ENCODE measurements at places on chromosomes 2 and 18. TPM values are rescaled to one million over a fixed set of nuclear protein-coding genes. Genes with fewer than 3 reads are reported as not detected.

The OSBPL6 gene
- total RNA-seq: 3.4 TPM

The CSRNP3 gene
- total RNA-seq: 1.7 TPM

The PAX3 gene
- total RNA-seq: not detected

The EFHD1 gene
- total RNA-seq: 0.45 TPM

The RTP5 gene
- total RNA-seq: not detected

The FAM237A gene
- not detected for total RNA-seq

The PTPN4 gene
- total RNA-seq: 17.5 TPM

The GAREM1 gene
- 2.2 TPM for total RNA-seq

The TFCP2L1 gene
- under 0.01 TPM for total RNA-seq

The IGFBP5 gene
- 13.7 TPM for total RNA-seq

The CFC1 gene
- not detected for total RNA-seq

The ANO7 gene
- 0.30 TPM for total RNA-seq

The PJVK gene
- 0.84 TPM for total RNA-seq

The APLF gene
- 2.2 TPM for total RNA-seq

The FBXO11 gene
- 17.5 TPM for total RNA-seq

The NAPG gene
- 18.3 TPM for total RNA-seq

The ANKRD30B gene
- total RNA-seq: not detected

The CD28 gene
- total RNA-seq: not detected

The PAIP2B gene
- 0.67 TPM for total RNA-seq

The LRRTM1 gene
- not detected for total RNA-seq

The HIBCH gene
- 6.8 TPM for total RNA-seq

Data from bronchus fibroblast of lung (primary cell).